ENCODE measurements at places on chromosomes 7 and 10.

DNA sequence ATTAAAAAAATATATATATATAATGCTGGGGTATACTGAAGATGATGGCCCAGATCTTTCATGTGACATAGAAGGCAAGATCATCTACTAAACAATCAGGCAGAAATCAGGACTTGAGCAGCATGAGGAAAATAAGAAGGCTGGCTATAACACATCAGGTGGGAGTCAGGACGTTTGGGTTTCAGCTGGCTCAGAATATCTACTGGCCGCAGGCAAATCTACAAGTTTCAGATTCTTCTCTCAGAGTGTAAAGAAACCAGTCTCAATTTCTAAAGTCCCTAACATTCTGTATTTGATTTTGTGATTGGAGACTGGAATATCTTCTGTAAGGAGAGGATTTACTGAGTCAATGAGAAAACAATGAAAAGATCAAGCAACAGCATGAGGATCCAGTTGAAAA is 37.7 kb upstream of the FAM3C start:
- no peak for ATAC-seq

DNA sequence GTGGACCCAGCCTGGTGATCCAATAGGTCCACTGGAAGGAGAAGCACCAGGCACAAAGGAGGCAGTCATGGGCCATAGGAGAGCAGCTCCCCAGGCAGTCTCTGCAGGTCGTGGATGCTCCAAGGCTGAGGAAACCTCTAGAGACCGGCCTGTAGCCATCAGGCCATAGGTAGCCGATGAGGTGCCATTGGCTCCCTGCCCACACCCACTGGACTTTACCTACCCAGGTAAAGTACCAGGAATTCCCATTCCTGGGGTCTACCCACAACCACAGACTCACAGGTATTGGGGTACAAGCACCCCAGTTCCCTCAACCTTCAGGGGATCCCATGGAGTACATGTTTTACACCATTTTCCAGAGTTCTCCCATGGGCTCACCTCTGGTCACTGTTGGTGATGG is 188.0 kb upstream of the TCERG1L start:
- ATAC-seq: no peak

DNA sequence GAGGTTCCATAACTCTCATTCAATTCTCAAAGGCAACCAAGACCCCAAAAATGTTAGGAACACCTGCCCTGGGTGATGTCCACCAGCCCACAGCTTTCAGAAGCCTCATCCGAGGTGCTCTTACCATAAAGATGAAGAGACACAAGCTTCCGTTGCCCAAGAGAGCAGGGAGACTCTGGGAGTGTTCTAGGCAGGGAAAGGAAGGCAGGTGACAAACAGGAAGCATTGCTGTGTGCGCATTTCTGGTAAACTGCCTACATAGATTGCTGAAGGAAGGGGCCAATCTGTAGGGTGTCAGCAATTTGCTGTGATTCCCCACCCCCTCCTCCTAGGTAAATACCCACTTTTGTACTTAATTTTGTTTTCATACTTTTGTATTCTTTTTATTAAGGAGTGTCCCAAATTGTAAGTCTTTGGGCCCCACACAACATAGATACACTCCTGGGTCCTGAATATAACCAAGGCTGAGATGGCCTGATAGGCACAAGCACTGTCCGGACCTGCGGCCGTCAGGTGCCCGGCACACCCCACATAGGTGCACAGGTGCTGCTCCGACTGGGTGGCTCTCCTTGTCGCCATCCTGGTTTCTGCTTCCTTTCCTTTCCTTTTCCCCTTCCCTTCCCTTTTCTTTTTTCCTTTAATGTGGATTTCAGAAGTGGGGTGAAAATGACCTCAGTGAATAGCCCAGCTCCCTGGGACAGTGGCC is 51.4 kb upstream of the SMNDC1 start:
- ATAC-seq: no peak

DNA sequence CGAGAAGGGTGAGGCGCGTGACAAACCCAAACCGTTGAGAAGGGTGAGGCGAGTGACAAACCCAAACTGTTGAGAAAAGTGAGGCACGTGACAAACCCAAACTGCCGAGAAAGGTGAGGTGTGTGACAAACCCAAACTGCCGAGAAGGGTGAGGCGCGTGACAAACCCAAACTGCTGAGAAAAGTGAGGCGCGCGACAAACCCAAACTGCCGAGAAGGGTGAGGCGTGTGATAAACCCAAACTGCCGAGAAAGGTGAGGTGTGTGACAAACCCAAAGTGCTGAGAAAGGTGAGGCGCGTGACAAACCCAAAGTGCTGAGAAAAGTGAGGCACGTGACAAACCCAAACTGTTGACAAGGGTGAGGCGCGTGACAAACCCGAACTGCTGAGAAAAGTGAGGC is 25.0 kb downstream of the ESYT2 start:
- ATAC-seq: no peak

DNA sequence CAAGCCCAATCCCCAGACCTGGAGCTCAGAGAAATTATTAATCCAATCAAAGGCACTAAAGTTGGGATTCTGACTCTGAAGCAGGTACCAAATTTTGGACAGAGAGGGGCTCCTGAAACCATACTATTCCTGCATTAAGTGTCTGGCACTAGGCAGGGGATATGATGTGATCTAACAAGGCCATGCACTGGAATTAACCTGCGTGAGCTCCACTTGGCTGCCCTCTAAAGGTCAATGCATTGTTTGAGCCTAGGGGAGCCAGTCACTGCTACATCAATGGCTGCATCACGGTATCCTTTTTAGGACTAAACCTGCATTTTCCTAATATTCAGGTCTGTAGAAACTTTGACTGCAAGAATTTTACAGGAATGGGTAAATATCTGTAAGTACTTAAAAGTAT is 42.1 kb downstream of the ST8SIA6 start:
- ATAC-seq: no peak

DNA sequence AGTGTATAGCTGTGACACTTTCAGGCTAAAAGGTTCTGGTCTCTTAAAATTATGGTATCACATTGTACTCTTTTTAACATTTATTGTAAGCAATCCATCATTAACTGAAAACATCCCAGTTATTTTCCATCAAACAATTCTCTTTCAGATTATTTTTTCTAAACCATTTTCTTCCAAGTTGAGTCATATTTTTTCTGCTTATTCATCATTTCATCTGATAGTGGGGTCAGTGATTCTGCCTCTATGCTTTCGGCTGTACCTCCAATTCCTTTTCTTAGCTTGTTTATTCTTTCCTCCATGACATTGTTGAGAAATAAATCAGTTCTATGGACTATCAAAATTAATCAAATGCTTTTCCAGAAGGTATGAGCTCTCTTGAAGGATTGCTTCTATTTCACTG is 609 bp upstream of the PNLIP start:
- ATAC-seq: no peak

- no peak for ATAC-seq
These were observed 235.7 kb downstream of the PRPF18 start for GRCh38 chr10:13822490-13822889.
